ENCODE measurements at places on chromosomes 3 and 15.

GRCh38 chr3:19190602-19191001 is 42.3 kb downstream of the KCNH8 start:
- DNase-seq: no peak

DNA sequence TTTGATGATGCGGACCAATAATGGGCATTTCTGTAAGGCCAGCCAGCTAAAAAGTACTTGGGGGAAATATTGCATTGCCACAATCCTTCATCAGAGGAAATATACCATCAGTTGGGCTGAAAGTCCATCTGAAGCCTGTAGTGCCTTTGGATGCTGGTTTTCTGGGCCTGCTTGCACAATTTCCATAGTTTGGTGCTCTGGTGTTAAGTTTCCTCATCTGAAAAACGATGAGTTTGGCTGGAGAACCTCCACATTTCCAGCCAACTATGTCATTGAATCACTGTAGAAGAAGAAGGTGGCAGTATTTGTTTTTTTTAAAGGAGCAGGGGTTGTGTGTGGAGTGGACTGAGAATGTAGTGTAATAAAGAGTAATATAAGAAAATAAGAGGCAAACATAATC is 10.1 kb downstream of the CCNB2 start:
- DNase-seq: no peak

GRCh38 chr15:76150513-76150912 is 90.7 kb downstream of the TMEM266 start:
- no peak for DNase-seq

DNA sequence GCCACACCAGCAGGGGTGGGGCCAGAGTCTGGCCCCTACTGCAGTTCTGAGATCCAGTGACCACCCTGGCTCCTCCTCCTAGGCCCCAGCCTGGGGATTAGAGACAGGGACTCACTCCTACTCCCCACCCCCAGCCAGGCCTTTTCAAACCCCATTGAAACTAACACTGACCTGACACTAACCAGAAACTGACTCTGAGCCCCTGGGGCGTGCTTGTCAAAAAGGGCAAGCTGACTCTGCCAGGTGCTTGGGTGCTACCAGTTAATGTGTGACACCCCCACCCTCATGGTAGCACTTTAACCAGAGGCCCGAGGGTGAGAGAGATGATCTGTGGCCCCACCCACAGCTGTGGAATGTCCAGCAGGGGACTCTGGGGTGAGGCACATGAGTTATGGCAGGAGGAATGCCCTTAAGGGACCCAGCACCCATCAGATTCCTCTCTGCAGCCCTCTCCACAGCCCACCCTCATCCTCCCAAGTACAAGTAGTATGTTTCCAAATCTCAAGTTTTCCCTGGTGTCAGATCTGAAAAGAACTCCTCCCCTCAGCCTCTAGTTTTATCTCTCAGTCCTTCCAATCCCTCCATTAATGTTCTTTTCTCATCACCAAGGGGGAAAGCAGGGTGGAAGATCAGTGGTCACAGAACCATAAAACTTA is 1.4 kb downstream of the PTH1R start:
- no peak for DNase-seq

GRCh38 chr15:38539008-38539343 is 25.6 kb downstream of the RASGRP1 start:
- DNase-seq: no peak

DNA sequence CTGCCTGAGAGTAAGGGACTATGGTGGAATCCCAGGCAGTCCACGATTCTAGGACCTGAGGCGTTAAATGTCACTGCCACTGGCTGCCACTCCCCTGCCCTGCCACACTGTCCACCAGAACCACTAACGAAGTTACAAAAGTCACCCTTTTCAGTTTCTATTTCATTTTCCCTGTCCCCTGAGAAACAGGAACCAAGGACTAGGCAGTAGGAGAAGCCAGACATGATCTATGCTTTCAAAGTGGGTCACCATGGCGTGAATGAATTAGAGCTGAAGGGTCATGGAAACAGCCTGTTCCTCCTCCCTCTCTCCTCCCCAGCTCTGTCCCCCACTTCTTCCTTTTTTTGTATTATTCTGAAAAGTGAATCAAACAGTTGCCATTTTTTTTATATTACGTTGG is 9.1 kb upstream of the ADPRH start:
- no peak for DNase-seq

DNA sequence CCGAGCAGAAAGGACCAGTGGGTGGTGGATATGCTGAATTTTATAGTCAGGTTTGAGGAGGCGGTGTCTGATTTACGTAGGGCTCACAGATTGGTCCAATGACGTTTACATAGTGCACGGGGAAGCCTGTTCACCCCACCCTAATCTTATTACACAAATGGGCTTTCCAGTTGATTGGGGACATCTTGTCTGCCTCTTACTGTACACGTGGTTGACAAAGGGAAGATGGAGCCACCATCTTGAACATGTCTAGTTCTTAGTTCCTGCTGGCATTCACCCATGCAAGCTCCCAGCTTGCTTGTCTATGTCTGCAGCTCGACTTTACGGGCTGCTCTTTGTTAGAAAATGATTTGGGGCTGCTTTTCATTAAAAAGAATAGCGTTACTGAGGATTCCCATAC is 332.0 kb upstream of the SLCO3A1 start:
- DNase-seq: no peak

DNA sequence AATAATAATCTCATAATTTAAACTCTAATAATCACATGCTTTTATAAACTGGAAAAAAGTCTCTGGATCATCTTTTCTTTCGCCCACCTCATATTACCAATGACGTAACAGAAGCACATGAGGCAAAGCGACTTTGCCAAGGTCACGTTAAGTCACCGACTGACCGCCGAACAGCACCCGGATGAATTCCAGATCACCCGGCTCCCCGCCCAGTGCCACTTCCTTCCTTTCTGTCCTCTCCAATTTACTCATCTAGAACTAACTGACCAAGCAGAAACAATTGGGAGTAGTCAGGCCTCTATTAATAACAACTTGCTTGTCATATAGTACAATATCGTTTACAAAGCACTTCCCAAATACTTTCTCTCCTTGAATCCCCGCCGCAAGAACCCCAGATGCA is 21.1 kb downstream of the FGF12 start:
- DNase-seq: no peak

GRCh38 chr3:46145147-46145546 is 63.0 kb downstream of the CCR1 start:
- no peak for DNase-seq

DNA sequence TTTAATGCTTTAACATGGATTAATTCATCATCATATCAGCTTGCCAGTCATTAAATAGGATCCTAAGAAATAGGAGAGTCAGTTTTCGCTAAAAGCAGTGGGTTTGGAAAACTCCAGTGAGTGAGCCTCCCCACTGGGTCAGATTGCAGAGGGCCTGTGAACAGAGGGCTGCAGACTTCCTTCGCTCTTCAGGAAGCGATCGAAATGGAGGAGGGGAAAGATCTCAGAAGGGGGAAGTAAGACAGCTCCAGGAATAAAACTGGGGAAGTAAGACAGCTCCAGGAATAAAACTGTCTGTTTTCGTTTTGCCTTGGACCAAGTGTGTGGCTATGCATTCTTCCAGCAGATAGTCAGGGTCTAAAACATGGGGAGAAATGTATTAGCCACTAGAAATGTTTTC is 124.8 kb upstream of the C15orf61 start:
- no peak for DNase-seq

- DNase-seq: no peak
These were observed 65.1 kb downstream of the HCN4 start for GRCh38 chr15:73303636-73304035.

DNA sequence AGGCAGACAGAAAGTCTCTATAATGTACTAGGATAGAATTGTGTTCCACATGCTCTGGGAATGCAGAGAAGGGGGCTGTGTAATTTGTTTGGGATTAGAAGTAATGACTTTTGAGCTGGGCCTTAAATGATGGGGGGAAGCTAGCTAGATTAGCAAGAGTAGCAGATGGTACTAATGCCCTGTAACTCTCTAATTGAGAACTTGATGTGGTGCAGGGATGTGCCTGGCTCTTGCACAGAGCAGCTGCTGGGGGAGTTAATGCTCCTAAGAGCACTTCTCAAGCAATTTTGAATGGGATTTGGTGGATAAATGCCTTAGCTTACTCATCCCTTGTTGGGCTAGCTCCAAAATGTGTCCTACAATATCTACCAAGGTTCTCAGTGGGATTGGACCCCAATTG is 12.4 kb upstream of the SYN2 start:
- no peak for DNase-seq

GRCh38 chr3:159189994-159190669 is 388.3 kb downstream of the MFSD1 start:
- no peak for DNase-seq

DNA sequence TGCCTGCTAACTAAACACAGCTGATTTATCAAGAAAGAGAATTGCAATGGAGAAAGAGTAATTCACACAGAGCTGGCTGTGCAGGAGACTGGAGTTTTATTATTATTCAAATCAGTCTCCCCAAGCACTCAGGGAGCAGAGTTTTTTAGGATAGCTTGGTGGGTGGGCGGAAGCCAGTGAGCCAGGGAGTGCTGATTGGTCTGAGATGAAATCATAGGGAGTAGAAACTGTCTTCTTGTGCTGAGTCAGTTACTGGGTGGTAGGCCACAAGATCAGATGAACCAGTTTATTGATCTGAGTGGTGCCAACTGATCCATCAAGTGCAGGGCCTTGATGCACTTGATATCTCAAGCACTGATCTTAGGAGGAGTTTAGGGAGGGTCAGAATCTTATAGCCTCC is 891.9 kb upstream of the CADM2 start:
- no peak for DNase-seq

GRCh38 chr3:181879926-181880325 is 168.2 kb downstream of the SOX2 start:
- no peak for DNase-seq

DNA sequence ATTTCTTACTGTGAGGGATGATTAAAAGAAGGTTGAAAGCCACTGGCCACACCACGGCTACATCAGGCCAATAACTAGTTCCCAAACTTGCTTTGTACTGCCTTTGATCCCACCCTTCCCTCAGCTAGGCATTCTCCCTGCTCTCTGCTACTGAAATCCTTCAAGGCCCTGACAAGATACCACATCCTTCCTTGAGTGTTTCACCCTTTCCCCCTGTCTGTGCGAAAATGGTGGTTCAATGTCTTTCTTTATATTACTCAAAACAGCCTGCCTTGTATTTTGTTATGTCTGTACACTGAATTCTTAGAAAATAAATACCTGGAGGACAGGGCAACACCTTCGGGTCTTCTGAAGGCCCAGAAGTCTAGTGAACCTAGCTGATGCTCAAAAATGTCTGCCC is 932 bp upstream of the VPS8 start:
- no peak for DNase-seq

DNA sequence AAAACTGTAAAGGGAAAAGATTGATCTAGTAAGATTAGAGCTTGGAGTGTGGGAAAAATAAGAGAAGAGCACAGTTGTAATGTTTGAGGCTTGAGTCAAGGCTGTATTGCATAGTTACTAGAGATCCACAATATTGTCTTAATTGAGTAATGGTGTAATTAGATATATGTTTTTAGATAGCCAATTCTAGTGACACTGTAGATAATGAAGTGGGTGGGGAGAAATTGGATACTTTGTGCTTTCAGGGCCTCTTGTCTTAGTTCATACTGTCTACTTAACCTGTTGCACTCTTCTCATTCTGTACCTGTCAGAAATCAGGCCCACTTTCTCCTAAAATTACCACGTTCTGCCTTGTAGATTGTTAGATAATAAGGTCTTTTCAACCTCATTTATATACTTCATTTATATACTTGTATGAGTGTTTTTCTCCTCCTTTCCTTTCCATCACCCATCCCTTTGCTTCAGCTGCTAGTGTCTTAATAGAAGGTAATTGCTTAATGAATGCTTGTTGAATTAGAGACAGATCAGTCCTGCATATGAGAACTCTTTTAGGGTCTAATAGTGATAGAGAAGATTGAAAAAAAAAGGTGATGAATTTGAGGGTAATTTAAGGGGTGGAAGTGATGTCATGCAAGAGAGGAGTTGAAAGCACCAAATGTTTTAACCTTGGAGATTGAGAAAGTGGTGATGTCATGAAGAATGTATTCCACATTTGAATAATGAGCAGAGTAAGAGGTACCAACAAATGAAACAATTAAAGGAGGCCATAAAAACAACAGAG is 32.0 kb downstream of the PIK3CA start:
- DNase-seq: no peak

GRCh38 chr3:133096900-133097613 is 58.9 kb downstream of the TMEM108 start:
- DNase-seq: no peak

DNA sequence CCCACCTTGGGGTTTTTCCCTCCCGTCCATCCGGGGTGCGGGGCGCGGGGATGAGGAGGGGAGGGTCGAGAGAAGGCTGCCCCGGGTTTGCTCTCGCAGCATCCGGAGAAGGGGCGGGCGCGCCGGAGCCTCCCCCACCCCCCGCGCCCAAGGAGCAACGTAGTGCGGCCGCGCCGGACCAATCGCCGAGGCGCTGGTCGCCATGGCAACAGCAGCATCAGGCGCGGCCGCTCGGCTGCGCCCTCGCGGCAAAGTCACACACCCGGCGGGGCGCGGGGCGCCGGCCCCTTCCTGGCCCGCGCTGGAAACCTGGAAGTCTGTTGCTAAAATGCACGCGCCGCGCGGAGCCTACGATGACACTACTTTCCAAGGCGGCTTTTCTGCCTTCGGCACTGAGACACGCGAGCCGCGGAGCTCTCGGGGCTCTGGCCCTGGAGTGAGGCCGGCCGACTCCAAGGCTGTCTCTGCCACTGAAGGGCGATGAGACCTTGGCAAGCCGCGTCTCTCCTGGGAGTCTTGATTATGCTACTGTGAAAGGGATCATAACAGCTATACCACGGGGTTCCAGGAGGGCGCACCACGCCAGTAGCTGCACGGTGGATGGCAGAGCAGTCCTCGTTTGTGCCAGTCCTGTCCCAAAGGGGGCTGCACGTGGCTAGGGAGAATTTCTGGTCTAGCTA is at the start of gene IQSEC1:
Gene IQSEC1, minus strand, starts transcription at position 104 of the 680 bp plus-strand sequence. CDS start 415 bp downstream, outside the sequence.
- no peak for DNase-seq

- no peak for DNase-seq
These were observed 40.4 kb downstream of the PRR23E start for GRCh38 chr3:127233371-127233770.

GRCh38 chr3:53103397-53104296 is 26.6 kb downstream of the RFT1 start:
- DNase-seq: no peak

GRCh38 chr15:44910981-44911625 is 45.4 kb upstream of the TERB2 start:
- DNase-seq: no peak

- DNase-seq: no peak
These were observed 132.2 kb upstream of the SLC24A5 start for GRCh38 chr15:47988564-47988963.

- DNase-seq: no peak
These were observed 295.7 kb upstream of the ROBO1 start for GRCh38 chr3:80063535-80063934.

GRCh38 chr3:177062052-177062732 is 135.1 kb downstream of the TBL1XR1 start:
- DNase-seq: no peak

DNA sequence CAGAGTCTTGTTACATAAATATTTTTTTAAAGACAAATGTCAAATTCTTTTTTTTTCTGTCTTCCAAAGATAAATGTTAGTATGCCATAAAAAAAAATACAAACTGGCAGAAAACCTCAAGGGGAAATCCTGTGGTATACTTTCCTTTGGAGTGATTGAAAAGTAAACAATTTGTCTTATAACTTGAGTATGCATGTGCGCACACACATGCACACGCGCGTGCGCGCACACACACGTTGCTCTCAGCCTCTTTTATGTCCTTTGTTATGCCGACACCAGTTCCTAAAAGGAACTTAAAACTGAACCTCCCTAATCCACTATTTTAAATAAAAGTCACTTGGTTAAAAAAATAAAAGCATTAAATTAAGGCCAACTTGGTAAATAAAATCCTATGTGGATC is 58.1 kb downstream of the TGFBR2 start:
- no peak for DNase-seq

Measured in NCI-H187 treated with DMSO at 0.1 percent for 48 hours (cell line).